NCI-H187 treated with DMSO at 0.1 percent for 48 hours (cell line): ENCODE measurements at places on chromosomes 5 and 9.

DNA sequence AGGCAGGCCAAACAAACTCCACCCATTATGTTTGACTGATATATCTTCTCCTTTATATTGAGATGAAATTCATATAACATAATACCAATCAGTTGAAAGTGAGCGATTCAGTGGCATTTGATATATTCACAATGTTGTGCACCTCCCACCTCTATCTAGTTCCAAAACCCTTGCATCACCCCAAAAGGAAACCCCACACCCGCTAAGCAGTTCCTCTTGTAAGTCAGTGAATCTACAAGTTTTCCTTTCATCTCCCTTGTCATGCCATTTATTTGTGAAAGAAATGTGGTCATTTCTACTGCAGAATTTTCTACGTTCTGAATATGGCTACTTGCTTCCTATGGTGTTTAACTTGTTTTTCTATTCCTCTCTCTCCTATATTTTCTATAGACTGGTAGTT, 99.4 kb upstream of the PTPN3 start:
- DNase-seq, result no peak

DNA sequence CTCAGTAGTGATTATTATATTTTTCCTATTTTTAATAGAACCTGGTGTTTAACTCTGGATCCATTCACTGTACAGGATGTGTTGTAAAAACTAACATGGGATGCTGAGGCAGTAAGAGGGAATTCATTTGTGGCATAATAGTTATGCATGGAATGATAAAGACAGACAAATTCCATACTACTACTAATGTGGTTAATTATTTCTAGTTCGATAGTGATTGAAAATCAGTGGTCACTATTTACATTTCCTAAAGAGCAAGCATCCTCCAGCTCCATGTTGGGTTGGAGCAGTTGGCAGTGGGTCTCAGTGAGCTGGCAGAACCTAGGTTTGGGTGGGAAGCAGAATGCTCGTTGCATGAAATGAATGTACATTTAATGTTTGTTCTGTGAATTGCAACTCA, 122.6 kb downstream of the SAXO1 start:
- no peak for DNase-seq

GRCh38 chr5:78598973-78599372, 49.6 kb downstream of the LHFPL2 start:
- DNase-seq, result no peak

GRCh38 chr5:148968311-148968710, 94.6 kb downstream of the SH3TC2 start:
- DNase-seq, result no peak

- no peak for DNase-seq
These were observed 48.8 kb upstream of the GALNT10 start for GRCh38 chr5:154141745-154142221.

DNA sequence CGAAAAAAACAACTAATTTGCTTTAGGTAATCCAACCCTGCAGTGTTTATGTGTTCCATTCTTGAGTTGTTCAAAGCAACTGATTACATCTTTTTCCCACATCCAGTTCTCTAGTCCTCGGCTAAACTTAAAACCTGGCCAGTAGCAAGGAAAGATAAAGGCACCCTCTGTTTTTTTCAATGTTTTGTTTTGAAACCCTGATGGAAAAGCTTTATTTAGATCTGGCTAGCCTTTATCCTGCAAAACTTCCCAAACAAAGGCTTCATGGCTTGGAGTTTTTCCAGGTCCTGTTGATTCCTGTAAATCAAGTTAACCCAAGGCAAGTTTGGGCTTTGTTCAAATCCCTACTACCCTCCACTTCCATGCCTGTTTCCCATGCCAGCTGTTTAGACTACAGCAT, 105.1 kb downstream of the CEMIP2 start:
- DNase-seq, result no peak

DNA sequence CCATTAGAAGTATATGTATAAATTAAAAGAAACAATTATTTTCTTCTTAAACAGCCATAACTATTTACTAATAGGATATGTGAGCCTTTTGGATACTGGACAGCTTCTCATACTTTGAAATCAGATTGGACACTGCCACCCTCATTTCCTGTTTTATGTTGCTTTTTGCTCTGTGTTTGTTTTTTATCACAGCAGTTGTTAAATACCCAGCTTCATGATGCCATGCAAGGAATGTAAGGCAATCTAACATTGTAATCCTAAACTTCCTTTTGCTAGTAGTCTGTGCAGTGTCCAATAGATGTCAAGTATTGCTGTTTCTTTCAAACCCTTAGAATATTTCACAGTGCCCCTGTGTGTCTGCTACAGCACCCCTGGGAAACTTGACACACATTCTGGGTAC, 56.2 kb downstream of the CNTLN start:
- DNase-seq, result no peak

DNA sequence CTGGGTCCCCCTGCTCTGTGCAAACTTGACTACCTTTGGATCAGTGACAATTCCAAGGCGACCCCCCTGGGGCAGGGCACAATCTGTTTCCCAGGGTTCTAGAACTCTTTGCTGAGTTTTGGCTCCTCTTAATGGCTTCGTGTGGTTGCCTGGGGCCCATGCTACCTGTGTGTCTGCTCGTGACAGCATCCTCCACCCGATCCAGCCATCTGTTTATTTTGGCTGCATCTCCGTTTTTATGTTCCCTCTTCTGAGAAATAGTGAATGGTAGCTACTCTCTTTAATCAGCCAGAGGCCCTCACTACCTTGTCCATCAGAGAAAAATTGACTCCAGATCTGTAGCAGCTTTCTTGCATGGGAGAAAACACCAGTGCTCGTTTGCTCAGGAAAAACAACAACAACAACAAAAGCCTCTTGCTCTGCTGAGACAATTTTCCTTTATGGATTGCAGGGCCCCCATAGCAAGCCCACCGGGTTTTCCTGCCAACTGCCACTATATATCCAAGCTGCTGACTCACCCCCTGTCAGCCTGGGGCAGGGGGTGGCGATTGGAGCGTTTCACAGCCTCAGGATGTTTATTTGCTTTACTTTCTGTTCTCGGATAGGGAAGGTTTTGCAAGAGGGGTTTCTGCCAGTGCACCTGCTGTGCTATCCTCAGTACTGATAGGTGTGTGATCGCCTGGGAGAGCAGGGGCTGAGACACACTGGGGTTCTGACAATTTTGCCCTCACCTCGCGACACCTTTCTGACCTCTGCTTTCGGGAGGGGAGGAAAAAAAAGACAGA, 607.8 kb downstream of the BNC2 start:
- no peak for DNase-seq
